Ureter (tissue), 1 donor: ENCODE measurements at places on chromosomes 2 and 18. TPM values are rescaled to one million over a fixed set of nuclear protein-coding genes. Genes with fewer than 3 reads are reported as not detected.

GRCh38 chr2:212535996-212536816 lies 2.4 kb downstream of the ERBB4 start:
- peak; percentile 38 for DNase-seq

GRCh38 chr2:147149575-147150240 lies 695.1 kb upstream of the ACVR2A start:
- DNase-seq, result no peak

The AKAIN1 gene
- not detected for total RNA-seq

- DNase-seq, result no peak
Observed at GRCh38 chr2:181553244-181553643, 96.1 kb downstream of the ITGA4 start.

DNA sequence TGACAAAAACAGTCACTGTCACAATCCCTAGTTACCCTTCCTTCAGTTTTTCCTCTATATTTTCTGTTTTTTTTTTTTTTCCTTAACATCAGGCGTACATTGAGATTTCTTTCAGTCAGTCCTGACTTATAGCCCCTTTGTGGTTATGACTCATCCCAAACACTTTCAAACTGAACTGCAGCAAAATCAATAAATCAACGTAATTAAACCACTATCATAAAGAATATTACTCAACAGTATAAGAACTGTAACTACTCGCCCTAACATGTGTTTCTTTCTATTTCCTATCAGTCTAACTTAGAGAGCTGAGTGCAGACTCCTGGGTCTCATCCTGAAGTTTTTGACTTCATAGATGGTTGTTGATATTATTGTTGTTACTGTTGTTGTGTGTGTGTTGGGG lies 523.5 kb downstream of the LRRTM4 start:
- DNase-seq, result no peak

GRCh38 chr2:106012001-106012590 lies 182.0 kb downstream of the UXS1 start:
- no peak for DNase-seq

The TMEM198 gene
- 6.0 TPM for total RNA-seq

- DNase-seq, result no peak
Observed at GRCh38 chr2:190993292-190993643, 20.7 kb downstream of the STAT1 start.

DNA sequence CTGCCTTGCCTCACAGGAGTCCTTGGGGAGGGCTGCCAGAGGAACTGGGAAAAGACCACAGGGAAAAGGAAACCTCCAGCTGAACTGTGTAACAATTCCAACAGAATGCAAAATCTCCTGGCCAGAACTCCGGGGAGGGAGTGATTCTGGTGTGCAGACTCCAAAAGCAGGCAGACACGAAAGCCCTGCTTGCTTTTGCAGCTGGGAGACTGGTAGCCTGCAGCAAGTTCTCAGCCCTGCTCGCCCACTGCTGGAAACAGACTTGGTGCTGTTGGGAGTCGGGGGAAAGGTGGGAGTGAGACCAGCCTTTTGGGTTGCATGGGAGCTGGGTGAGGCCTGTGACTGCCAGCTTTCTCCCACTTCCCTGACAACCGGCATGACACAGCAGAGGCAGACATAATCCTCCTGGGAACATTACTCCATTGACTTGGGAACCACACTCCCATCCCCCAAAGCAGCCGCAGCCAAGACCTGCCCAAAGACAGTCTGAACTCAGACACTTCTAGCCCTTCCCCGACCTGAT lies 26.0 kb upstream of the NMI start:
- no peak for DNase-seq

The PEX13 gene
- total RNA-seq, result 28.2 TPM

- DNase-seq, result no peak
Observed at GRCh38 chr2:159758239-159758638, 39.8 kb downstream of the CD302 start.

The OSBPL6 gene
- total RNA-seq, result 2.4 TPM

- peak; percentile 62 for DNase-seq
Observed at GRCh38 chr2:31227711-31228125, 6.2 kb upstream of the EHD3 start.

DNA sequence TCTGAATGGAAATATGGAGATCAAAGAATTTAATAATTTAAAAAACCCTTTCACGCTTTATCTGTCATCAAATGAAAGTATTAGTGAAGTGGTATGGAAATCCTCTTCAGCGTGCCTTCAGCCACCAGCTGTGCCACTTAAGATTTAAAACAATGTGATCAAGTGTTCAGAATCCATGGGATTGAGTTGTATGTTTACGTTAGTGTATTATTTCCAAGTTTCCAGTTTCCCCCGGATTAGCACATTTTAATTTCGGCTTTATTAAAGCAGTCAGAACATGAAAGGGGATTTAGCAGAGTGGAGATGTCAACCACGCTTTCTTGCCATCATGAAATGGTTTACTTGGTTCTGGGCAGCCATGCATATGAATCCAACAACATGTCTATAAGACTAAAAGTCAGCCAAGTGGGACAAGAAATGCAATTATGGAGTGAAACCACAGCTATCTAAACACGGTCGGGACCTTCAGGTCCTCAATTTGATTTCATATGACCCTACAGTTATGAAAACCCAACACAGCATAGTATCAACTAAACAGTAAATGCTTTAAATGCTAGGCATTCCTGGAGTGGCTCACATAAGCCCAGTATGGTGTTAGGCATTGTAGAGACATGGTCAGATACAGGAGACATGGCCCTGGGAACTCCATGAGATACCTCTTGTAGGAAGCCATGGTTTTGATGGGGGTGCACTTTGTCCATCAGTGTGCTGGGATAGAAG lies 224.9 kb upstream of the EPAS1 start:
- no peak for DNase-seq

- no peak for DNase-seq
Observed at GRCh38 chr18:35406666-35407065, 29.5 kb upstream of the ZNF396 start.

- DNase-seq, result peak; percentile 87
Observed at GRCh38 chr2:42809819-42810120, 17.4 kb upstream of the HAAO start.

- no peak for DNase-seq
Observed at GRCh38 chr2:232147440-232148077, 186.0 kb downstream of the DIS3L2 start.

GRCh38 chr2:29066271-29066860 lies 8.0 kb downstream of the PCARE start:
- DNase-seq, result no peak

The CCDC141 gene
- total RNA-seq, result 2.8 TPM

DNA sequence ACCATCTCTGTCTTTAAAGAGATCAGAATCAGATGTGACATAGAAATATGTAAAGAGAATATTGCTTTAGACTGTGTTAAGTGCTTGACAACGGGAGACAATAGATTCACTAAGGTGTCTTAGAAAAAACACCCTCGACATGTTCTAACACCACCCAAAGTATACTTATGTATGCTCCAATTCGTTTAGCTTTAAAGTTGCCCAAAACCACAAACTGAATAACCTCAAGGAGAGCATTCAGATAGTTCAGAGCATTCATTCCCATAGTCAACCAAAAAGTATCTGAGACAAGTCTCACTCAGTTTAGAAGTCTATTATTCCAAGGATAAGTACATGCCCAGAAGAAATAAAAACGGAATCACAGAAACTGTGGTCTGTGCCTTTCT lies 96.4 kb downstream of the KYNU start:
- DNase-seq, result no peak

DNA sequence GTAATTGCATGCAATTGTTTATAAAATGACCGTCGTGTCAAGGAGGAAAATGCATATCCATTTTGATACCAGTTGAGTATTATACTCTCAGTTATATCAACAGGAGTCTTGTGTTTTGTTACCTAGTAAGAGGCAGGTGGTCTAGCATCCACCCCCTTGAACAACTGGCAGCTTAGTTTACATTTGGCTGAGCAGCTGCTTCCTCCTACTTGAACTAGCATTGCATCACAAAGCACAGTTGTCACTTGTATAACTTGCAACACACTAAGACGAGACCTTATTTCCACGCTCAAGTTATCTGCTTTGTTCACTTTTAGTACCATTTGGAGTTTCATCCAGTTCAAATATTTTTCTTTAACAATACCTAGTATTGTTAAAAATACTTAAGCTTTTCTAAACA lies 75.4 kb upstream of the UBE2E3 start:
- no peak for DNase-seq

DNA sequence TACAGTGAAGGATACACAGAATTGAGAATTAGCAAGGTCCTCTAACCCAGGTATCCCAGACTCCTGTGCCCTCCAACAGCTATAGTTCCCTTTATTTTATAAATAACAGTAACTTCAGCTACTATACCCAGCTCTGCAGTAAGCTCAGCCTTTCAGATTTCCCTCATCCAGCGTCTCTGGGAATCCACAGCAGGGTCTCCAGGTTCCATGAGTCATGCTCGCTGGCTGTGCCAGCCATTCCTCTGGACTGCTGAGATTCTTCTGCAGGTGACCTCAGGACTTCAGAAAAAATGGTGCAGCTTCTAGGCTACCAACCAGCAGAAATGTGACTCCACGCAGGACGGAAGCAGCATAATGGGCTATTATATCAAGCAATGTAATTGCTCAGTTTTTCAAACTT lies 419.3 kb downstream of the ZNF516 start:
- DNase-seq, result no peak

The LOXL3 gene
- 6.4 TPM for total RNA-seq

DNA sequence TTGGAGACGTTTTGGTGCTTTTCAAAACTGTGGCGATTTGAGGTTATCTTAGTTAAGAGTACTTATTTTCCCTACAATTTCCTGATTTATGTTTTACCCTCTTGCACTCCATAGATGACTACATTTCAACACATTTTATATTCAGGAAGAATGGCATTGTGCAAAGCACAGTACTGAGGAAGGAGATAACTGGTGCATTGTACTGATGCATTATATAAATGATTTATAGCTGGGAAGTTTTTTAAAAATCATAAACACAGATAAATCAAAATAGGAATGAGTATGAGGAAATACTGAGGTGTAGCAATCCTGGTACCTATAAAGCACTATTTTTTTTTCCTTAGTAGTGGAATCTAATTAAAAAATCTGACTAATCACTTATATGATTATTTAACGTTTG lies 5.6 kb downstream of the REL start:
- DNase-seq, result no peak

GRCh38 chr2:224561234-224562005 lies 23.7 kb downstream of the CUL3 start:
- no peak for DNase-seq

The DNAH7 gene
- 5.5 TPM for total RNA-seq

DNA sequence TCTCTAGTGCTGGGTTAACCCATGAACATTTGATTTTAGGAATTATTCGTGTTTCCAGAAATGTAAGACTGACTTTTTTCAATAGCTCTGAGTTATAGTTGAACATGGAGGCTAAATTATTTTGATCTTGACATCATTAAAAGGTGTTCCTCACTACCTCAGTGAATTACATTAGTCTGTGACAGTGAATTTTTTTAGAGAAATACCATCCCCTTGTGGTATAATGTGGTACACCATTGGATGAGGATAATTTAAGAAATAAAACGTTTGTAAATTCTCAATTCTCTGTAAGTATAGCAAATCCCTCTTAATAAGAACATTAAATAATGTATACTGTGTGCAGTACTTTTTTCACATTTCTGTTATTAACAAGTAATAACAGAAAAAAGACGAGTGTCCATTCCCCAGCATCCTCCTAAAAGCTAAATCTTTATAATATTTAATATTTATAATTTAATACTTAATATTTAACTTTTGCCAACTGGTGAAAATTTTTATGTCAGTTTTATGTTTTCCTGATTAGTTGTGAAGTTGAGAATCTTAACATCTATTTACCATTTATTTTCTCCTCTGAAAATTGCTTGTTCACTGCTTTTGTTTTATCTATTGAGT lies 70.3 kb upstream of the CWC22 start:
- DNase-seq, result no peak

The SEMA4F gene
- 9.1 TPM for total RNA-seq

The TGFA gene
- 17.8 TPM for total RNA-seq

DNA sequence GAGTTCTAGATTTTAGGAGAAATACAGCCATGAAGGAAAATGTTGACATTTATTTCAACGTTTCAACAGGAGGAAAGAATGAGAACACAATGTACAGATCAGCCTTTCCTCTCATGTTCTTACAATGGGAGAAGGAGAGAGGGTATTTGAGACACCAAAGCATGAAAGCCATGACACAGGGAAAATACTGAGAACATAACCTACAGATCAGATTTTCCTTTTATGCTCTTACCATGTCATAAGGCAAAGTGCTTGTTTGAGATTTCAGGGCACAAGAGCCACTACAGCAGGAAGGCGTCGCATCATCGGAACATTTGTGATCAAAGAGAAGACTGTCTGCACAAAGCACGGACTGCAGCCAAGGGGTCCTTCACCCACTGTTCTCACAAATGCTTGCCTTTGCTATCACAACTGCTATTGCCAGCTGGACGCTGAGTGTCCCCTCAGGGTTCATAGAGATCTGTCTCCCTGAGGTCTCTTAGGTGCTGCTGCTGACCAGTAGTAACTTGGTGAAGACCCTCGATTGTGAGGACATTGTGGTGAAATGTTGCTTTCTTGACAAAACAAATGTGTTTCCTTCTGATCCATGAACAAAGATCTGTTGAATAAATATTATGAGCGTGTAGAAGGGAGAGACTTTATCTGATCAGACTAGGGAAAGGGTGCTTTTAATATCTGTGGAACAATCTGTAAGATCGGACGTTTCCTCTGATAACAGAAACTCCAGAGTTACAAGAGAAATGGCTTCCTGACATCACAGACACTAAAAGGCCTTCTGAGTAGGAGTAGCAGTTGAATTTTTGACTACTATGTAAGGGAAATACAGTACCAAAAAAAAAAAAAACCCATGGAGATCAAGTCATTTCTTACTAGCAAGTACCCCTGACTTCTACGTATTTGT lies 6.4 kb upstream of the IL1RL1 start:
- DNase-seq, result no peak

- DNase-seq, result no peak
Observed at GRCh38 chr18:58695772-58696171, 24.5 kb downstream of the MALT1 start.

DNA sequence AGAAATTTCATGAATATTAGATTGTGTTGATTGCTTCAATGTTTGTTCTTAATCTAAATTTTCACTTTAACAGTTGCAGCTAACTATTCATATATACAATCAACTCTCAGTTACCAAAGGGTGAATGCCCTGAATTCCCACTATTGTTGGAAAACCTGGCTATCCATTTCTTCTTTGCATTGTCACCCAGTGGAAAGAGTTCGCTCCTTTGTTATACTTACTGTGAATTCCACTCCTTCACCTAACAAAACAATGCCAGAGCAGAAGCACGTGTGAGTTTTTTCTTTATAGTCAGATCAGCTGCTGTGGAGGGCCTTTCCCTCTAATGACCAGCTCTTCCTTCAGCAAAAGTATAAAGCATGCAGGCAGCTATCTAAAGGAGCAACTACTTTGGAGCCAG lies 409.2 kb upstream of the NRP2 start:
- DNase-seq, result no peak

The GREB1L gene
- total RNA-seq, result 0.05 TPM

GRCh38 chr2:213251618-213252017 lies 32.6 kb upstream of the SPAG16 start:
- DNase-seq, result no peak

- no peak for DNase-seq
Observed at GRCh38 chr2:168469281-168469988, 13.4 kb downstream of the CERS6 start.
